ENCODE measurements at places on chromosomes 1 and 21.

- peak; percentile 28 for DNase-seq
Observed at GRCh38 chr1:31815752-31816500, at the start of gene SPOCD1. SPOCD1 (minus strand) TSS chr1:31816022; CDS start chr1:31815333, 689 bp downstream.

- peak; percentile 15 for DNase-seq
Observed at GRCh38 chr1:58155418-58156123, 391.0 kb downstream of the OMA1 start.

DNA sequence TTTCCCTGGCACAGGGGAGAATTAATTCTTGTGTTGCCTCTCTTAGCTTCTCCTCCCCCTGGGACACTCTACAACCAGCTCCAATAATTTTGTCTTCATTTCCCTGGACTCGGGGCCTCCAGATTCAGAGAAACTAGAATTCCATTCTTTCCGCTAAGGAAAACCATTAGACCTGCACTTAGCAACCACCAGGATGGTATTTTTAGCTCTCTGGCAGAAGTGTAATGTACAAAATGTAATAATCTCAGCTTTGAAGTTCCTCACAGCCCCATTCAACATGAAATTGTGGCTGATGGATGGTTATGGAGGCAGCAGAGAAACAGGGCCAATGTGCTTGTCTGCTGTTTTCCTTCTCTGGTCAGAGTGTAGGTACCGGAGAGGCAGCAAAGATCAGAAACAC is 113.8 kb downstream of the KCND3 start:
- no peak for DNase-seq

GRCh38 chr1:55148676-55149075 is 66.5 kb downstream of the USP24 start:
- no peak for DNase-seq

DNA sequence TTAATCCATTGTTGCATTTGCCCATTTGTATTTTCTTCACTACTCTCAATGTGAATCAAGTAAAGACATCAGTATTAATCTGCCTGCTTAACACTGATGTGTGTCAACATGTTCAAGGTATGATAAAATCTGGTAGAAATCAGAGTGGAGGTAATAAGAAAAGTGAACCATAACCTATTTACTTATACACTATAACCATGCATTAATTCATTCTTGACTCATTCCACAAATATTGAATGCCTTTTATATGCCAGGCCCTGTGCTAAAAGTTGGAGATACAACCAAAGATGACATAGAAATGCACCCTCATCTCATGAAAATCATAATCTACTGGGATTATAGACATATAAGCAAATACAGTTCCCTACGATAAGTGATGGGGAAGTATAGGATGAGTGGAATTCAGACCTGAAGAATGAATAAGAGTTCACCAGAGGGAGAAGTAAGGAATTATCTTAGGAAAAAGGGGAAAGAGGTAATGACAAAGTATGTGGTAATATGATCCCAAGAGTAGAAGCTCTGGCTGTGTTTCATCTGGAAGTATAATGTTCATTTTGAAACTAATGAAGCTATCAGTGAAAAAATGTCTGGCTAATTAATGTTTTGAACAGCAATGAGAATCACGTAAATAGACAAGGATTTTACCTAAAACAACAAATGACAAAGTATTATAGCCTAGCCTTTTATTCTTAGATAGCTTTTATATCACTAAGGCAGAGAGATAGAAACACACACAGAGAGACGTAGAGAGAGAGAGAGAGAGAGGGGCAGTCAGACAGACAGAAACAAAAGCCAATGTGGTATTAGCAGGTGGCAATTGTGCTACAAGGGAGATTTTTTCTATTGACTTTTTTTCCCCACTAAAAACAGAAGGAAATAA is 7.0 kb upstream of the RWDD3 start:
- DNase-seq, result no peak

DNA sequence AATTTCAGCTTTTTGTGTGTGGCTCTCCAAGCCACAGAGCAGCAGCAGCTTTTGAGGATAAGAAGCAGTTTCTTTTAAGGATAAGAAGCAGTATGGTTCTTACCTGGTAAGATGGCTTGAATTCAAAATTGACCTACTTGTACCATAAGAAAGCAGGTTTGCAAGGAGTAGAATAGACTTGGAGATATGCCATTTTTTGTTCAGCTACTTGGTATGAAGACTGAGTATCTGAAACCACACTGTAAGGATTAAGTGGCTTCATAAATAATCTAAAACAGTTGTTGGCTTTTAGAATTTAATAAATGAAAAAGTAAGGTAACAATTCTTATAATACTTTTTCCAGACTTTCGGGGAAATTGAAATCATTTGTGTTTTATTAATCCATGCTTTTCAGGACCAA is 74.2 kb downstream of the ATF6 start:
- no peak for DNase-seq

DNA sequence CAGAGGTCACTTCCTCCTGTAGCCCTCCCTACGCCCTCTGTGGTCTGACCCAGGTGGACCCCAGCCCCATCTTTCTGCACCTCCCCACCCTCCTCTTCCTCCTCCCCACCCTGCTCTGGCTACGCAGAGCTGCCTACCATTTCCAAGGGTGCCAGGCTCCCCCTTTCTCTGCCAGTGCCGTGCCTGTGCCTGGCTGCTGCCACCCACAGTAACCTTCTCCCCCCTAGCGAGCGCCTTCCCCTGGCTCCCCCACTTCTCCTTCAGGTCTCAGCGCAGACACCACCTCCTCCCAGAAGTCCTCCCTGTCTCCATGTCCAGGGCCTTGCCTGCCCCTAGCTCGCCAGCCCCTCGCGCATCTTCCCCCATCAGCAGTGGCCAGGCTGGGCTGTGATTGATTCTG is 471.5 kb downstream of the PTPRU start:
- no peak for DNase-seq

- DNase-seq, result no peak
Observed at GRCh38 chr1:223243441-223244050, 100.5 kb upstream of the TLR5 start.

Measured in LNCaP clone FGC (cell line).